ENCODE measurements at places on chromosomes 11 and 22.
A peak's percentile ranks its signal among the peaks of the same experiment; 100 is the strongest.

DNA sequence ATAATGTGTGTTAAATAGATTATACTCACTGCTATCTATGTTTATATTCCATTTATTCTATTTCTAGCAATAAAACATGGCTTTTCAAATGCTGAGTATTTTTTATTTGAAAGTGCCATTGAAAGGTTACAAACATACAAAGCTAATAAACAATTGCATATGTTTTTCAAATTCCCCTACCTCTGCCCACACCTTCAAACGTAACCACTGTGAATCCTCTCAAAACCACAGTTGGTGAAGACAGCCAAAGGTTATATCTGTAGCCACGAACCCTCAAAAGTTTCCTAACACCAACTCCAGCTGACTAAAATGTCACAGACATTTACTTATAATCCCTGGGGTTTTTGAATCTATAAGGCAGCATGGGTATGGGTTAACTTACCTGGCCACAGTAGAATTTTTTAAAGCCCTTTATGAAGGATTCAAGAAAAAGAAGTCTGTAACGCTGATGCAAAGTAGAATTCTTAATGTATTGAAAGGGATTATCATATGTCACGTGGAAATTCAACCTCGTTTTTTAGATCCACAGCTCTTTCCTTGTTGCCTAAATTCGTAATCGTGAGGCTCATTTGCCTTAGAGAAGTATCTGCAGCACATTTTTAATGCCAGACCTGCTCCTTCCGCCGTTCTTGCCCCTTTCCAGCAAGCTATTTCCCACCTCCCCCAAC, 122.5 kb upstream of the ZC3H12C start:
- DNase-seq: no peak

DNA sequence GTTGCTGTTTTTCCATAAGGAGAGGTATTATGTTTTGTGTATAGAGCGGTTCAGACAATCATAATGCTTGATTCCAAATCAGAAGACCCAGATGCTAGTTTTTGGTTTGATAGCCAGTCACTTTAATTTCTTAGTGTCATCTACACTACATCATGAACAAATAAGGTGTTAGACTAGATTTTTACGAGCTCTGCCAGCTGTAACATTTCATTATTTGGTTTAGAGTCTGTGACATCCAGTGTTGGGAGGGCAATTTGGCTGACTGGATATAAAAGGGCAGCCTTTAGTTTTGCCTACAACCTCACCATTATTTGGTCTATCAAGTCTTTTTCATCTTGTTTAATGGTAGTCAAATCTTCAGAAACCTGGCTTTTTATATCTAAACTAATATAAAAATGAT, 30.2 kb upstream of the FBXO3 start:
- no peak for DNase-seq

GRCh38 chr11:57674251-57674650, 6.3 kb downstream of the ZDHHC5 start:
- no peak for DNase-seq

GRCh38 chr11:63871962-63872799, 33.3 kb downstream of the MARK2 start:
- peak; percentile 96 for DNase-seq

DNA sequence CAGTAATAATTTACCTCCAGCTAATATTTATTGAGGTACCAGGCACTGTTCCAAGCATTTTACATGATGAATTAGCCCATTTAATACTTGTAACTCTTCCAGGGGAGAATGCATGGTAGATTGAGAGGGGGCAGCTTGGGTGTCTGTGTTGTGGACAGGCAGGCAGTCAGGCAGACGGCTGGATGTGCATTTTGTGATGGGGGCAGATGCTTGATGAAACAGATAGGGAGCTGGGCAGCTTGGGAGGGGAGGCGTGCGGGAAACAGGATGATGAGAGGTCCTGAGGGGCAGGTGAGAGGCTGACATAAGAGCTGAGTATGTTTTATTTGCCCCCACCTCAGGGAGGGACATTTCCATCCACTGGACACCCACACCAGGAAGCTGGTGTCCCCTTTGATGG, 33.1 kb upstream of the SHISAL1 start:
- no peak for DNase-seq
